Occipital lobe (tissue), 3 donors: ENCODE measurements at places on chromosomes 3 and 15.

DNA sequence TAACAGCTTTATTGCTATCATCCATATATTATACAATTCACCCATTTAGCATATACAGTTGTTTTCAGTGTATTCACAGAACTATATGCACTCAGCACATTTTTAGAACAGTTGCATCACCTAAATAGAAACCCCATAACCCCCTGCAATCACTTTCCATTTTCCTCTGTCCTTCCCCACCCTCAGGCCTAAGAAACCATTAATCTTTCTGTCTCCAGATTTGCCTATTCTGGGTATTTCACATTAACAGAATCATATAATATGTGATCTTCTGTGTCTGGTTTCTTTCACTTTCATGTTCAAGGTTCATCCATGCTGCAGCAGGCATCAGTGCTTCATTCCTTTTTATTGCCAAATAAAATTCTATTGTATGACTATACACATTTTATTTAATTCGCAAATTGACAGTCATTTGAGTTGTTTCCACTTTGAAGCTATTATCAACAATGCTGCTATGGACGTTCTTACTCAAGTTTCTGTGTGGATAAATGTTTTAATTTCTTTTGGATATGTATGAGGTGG is 39.8 kb downstream of the ADAMTS17 start:
- no peak for DNase-seq

DNA sequence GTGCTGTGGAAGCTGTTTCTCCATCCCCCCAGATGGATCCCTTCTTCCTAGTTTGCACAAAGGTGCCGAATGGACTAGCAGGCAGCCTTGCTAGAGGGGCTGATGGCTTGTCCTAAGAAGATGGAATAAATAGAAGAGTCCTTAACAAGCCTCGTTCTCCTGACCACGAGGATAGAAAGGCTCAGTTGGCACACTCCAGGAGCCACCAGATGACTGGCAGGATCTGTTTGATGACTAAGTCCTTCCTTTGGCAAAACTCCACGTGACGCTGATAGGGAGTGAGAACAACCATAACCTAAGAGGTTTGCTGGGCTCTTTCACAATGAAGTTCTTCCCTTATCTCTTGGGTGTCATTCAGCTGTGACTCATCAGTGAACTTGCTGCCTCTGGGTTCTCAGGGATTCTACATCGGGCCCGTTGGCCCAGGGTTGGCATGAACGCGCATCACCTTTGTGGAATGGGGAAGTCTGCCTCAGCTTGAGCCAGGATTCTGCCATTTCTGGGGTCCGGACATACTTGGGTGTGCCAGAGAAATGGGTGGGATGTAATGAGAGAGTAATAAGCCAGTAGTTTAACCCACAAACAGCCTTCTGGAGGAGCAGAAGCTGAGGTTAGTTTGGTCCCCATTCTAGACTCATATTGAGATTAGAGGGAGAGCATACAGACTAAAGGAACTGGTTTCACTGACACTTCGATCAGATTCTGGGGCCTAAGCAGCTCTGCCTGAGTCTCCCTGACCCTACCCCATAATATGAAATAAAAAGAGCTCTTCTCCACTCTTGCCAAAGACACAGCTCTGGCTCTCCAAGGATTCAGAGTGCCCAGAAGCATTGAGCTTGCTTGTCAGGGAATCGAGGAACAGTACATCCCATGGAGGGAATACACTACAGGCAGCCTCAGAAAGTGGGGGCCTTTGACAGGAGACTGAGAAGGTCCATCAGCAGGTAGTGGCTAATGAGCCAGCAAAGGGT is 2.0 kb upstream of the MELTF start:
- no peak for DNase-seq

DNA sequence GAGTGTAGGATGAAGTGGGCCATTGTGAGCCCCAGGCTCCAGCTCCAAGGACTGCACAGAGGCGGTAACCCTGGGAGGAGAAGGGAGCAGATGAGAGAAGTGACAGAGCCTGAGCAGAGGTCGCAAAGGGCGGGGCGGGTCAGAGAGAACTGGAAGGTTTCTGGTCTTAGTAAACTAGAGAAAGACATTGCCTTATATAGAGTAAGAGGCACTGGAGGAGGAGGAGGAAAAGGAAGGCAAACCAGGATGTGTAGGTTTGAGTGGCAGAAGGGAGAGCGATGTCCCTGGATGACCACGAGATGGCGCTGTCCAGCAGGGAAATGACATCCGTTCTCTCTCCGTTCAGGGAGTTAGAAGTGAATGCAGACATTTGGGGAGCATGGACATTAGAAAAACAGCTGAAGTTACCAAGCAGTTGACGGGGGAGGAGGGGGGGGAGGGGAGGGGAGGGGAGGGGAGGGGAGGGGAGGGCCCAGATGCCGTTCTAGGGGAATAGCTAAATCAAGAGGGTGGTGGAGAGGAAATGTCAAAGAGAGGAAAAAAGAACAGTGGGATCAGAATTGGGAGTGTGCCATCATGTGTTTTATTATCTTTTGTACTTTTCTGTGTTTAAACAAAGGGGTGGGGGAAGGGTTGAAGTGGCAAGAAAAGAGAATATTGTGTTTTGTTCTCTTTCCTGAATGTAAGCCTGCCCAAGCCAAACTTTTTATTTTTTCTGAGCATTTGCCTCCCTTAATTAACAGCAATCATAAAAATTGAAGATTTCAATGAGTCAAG is 48.8 kb downstream of the STARD5 start:
- peak; percentile 75 for DNase-seq

GRCh38 chr15:59339252-59339672 is 33.4 kb downstream of the MYO1E start:
- no peak for DNase-seq
